ENCODE measurements at places on chromosomes 6 and 20. TPM values are rescaled to one million over a fixed set of nuclear protein-coding genes. Genes with fewer than 3 reads are reported as not detected.

Gene GABRR2
- total RNA-seq: not detected

Gene LYRM4
- 27.0 TPM for total RNA-seq

Gene YIPF3
- 136 TPM for total RNA-seq

Gene DEFB124
- total RNA-seq: not detected

Gene EPPIN
- not detected for total RNA-seq

Gene SPATA25
- total RNA-seq: 1.7 TPM
